ENCODE measurements at places on chromosomes 12 and 14. TPM values are rescaled to one million over a fixed set of nuclear protein-coding genes. Genes with fewer than 3 reads are reported as not detected.
A peak's percentile ranks its signal among the peaks of the same experiment; 100 is the strongest.

GRCh38 chr12:3680919-3681594, 71.9 kb downstream of the CRACR2A start:
- no peak overlapping the region for H3K4me3 ChIP-seq
- H3K36me3 ChIP-seq: no peaks in the 10 kb centered on the region
- peaks cover 4% of the 10 kb centered on the region for H3K27me3 ChIP-seq
- DNase-seq: no peak

DNA sequence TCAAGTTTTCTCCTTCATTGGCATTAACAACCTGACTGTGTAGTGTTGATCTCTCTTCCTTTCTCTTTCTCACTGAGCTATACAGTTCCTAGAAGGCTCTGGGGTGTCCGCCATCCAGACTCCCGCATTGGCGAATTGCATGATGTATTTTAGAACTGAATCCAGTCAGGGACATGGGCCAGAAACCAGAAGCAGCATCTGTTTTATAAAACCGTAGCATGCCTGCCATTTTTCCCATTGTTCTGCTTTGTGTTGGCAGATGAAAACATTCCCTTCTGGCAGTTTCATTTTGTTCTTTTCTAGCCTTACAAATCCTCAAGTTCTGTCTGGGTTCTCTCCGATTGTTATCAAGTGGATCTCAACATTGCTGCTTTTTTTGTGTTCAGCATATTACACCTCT, 268.3 kb upstream of the SEL1L start:
- H3K4me3 ChIP-seq: no peak overlapping the region
- no peaks in the 10 kb centered on the region for H3K27me3 ChIP-seq
- DNase-seq: no peak
- H3K27ac ChIP-seq: no peak overlapping the region
- no peaks in the 10 kb centered on the region for H3K4me1 ChIP-seq

GRCh38 chr12:78167510-78167909, 336.8 kb downstream of the NAV3 start:
- DNase-seq: no peak
- no peaks in the 10 kb centered on the region for H3K4me1 ChIP-seq
- no peaks in the 10 kb centered on the region for H3K27me3 ChIP-seq
- H3K4me3 ChIP-seq: no peak overlapping the region
- no peak overlapping the region for H3K27ac ChIP-seq
- no peaks in the 10 kb centered on the region for H3K36me3 ChIP-seq

DNA sequence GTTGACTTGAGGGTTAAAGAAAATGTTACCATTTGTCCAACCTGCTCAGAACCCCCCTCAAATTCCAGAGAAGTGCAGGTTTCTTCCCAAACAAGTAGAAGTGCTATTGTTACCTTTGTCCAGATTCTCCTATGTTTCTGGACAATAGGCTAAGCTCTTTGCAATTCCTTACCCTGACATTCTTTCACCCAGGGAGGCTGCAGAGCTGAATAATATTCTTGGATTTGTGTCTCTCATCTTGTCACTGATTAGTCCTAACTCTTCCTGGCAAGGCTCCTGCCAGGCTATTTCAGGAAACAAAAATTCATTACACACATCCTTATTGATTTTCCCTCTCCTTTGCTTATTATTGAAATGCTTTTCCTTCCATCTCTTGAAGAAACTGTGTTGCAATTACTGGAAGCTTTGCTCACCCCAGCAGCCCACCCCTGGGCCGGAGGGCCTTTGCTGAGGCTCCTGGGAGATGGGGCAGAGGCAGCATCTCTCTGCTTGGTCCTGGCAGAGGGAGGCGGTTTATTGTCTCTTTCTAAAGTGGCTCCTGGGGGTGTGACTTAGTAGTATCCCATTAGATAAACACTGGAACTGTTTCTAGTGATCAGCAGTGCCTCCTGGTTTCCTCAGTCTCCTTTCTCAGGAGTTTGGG, 207.5 kb upstream of the PELI2 start:
- H3K27me3 ChIP-seq: peaks cover 27% of the 10 kb centered on the region
- H3K4me3 ChIP-seq: no peak overlapping the region
- DNase-seq: no peak
- no peaks in the 10 kb centered on the region for H3K36me3 ChIP-seq

GRCh38 chr12:25404955-25405354, 148.1 kb downstream of the LMNTD1 start:
- H3K4me1 ChIP-seq: no peaks in the 10 kb centered on the region
- no peaks in the 10 kb centered on the region for H3K36me3 ChIP-seq
- no peak overlapping the region for H3K4me3 ChIP-seq
- DNase-seq: no peak
- no peaks in the 10 kb centered on the region for H3K27me3 ChIP-seq
- no peak overlapping the region for H3K27ac ChIP-seq

GRCh38 chr12:115763376-115763775, 514.1 kb downstream of the MED13L start:
- no peaks in the 10 kb centered on the region for H3K36me3 ChIP-seq
- H3K27me3 ChIP-seq: no peaks in the 10 kb centered on the region
- DNase-seq: no peak
- H3K4me1 ChIP-seq: no peaks in the 10 kb centered on the region
- H3K27ac ChIP-seq: no peak overlapping the region

- H3K4me1 ChIP-seq: no peaks in the 10 kb centered on the region
- no peak overlapping the region for H3K4me3 ChIP-seq
- no peak for DNase-seq
- no peak overlapping the region for H3K27ac ChIP-seq
- H3K27me3 ChIP-seq: no peaks in the 10 kb centered on the region
These were observed 13.9 kb downstream of the MFAP5 start for GRCh38 chr12:8648576-8649205.

DNA sequence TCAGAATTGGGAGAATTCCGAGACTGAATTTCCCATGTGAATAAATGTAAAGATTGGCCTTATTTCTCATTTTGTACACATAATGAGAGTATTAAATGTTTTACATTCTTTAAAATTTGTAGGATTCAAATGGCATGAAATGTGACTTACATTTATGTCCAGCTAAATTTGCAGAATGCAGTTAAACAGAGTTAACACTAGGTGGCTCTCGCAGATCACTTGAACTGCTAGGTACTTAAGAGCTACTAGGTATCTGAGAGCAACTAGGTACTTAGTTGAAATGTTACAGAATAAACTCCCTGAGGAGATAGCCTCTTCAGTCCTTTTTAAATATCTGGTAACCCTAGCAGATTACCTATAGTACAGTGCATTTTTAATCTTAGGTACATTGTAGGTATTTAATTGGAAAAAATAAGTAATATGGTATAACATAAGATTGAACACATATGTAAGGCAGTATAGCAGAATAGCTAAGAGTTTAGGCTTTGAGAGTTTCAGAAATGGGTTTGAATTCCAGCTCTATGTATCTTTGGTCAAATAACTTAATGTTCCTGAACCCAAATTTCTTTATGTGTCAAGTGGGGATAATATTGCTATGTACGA, 73.8 kb downstream of the KIAA0586 start:
- no peaks in the 10 kb centered on the region for H3K27me3 ChIP-seq
- H3K4me1 ChIP-seq: no peaks in the 10 kb centered on the region
- no peaks in the 10 kb centered on the region for H3K36me3 ChIP-seq
- DNase-seq: peak; percentile 88
- no peak overlapping the region for H3K27ac ChIP-seq

Gene TDRD9
- 0.18 TPM for total RNA-seq

Gene ANKRD33
- total RNA-seq: not detected

Gene DBX2
- total RNA-seq: not detected

Gene TTC6
- under 0.01 TPM for total RNA-seq

Gene LLPH
- 2.7 TPM for total RNA-seq

Data from IMR-90 (cell line).